ENCODE measurements at places on chromosomes 6 and 20.

- no peak for DNase-seq
Measured at GRCh38 chr6:41111017-41111416, 38.2 kb downstream of the NFYA start.

DNA sequence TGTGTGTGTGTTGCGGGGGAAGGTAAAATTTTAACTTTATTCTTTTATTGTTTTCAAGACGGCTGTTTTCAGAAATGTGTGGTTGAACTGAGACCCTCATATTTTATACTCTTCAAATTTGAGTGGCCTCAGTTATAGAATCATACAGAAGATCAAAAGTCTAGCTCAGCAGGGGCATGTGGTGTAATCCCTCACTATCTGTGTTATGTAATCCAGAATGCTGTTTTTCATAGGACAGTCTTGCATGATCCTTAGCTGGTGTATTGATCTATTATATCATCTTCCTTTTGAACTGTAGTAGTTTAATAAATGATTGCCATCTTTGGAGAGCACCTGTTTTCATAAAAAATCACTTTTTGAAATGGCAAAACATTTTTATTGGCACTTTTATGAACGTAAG lies 1.4 kb downstream of the PLCB4 start:
- no peak for DNase-seq

DNA sequence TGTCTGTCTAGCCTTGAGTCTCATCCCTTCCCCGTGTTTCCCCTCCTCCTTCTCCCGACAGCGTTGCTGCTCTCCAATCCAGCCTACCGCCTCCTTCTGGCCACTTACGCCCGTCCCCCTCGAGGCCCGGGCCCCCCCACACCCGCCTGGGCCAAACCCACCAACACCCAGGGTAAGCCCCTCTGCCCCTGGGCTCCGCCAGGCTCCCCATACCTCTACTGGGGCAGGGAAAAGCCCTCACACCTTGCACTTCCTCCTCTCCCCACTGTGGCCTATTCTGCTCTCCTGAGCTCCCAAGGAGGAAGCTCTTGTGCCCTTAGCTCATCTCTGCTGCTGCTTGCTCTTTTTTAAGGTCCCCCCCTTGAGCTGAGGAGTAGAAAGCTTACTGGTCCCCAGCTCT lies 11.0 kb downstream of the DDR1 start:
- DNase-seq = no peak

DNA sequence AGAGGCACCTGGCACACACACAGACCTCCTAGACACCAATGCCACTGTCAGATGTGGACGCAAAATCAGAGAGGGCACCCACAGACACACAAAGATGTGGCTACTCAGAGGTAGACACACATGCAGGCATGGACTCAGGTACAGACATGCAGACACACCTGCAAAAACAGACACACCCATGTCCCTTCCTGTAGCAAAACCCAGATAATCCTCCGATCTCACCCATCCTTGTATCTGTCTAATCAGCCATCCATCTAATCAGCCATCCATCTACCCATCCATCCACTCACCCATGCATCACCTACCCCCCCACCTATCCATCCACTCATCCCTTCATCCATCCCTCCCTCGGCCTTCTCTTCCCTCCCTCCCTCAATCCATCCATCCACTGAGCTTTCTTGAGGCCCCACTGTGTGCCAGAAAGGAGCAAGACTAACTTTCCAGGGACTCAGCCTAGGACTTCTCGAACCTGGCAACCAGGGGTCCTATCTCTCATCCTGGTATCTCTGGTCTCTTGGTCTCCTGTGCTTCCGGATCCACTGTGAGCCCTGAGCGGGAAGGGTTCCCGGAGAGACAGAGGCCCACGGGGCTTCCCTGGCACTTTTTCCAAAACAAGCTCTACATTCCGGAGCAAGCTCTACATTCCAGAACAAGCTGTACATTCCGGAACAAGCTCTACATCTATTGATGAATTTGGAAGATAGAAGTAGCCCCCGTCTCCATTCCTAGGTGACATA lies 1.1 kb upstream of the TGM2 start:
- no peak for DNase-seq
